ENCODE measurements at places on chromosomes 16 and 17.
A peak's percentile ranks its signal among the peaks of the same experiment; 100 is the strongest.

DNA sequence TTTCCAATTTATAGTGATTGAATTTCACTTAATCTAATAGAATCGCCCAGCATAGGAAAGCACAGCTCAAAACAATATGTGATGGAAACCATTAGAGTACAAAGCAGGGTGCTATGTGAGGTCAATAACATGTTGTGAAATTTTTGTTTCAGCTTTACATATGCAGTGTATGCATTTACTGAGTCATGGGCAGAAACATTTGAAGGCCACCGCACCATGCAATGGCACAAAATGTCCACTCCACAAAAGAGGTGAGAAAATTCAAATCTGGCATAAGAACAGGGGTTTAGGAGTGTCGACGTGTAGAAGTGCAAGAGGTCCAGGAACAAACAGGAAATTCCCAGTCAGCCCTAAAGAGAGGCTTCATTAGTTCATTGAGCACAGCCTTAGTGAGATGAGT is 131.2 kb downstream of the ANKFN1 start:
- no peak for DNase-seq

- DNase-seq = peak; percentile 36
Observed at GRCh38 chr17:14303343-14304221, 2.7 kb downstream of the HS3ST3B1 start.

DNA sequence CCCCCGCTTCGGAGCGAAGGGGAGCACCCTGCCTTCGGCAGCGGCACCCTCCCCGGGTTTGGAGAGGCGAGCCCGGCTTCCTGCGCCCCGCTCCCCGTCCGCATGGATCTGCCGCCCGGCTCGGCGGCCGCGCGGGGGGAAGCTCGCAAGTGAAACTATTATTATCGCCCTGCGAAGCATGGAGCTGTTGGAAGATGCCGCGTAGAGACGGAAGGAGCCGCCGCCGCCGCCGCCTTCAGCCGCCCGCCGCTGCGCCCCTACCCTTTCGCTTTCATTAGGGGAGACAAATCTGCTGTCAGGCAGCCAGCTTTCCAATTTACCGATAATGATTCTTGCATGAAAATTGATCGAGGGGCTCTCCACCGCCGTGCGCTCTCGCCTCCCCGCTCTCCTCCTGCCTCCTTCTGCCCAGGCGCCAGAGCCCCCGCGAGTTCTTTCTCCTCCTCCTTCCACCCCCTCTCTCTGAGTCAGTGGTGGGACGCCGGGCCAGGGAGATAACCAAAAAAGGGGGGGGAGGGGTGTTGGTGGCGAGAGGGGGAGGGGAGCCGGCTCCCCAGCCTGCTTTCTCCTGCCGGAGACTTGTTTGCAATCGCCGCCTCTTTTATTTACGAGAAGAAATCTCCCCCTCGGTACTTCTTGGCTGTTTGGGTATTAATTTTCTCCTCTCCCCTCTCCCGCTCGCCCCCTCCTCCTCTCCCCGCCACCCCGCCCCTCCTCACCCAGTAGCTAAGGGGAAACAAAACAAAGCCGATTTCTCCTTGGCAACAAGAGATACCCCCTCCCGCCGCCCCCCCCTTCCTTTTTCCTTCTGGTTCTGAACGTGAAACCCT is 58.0 kb upstream of the GSE1 start:
- peak; percentile 90 for DNase-seq

DNA sequence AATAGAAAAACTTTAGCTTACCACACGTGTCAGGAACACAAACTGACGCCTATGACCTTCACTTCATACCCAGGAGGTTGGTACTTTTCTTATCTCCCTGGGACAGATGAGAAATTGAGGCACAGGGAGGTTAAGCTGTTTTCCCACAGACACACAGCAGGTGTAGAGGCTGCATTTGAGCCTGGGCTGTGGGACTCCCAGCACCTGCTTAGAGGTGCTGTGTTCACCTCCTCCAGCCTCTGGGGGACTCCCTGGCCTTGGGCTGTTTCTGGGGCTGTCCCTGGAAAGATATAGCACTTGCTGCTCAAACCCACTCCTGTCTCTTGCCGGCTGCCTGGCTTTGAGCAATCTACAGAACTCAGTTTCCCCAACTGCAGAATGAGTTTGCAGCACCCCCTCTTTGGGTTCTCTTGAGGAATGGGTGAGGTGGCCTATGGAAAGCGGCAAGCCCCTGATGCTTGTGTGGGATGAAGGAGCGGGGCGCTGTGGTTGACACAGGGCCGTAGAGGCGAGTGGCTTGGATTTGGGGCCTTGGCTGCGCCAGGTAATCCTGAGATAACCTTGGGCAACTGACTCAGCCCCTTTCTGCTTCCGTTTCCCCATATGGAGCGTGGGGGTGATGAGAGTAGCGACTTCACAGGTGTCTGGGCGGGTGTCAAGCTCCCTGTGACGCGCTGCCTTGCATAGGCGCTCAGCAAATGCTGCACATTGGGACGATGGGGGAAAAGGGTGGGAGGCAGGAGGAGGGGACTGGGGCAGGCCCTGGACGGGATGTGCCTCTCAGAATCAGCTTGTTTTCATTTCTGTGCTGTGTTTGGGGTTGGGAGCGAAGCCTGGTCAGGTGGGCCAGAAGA is 104.5 kb upstream of the CIBAR2 start:
- DNase-seq = peak; percentile 35

DNA sequence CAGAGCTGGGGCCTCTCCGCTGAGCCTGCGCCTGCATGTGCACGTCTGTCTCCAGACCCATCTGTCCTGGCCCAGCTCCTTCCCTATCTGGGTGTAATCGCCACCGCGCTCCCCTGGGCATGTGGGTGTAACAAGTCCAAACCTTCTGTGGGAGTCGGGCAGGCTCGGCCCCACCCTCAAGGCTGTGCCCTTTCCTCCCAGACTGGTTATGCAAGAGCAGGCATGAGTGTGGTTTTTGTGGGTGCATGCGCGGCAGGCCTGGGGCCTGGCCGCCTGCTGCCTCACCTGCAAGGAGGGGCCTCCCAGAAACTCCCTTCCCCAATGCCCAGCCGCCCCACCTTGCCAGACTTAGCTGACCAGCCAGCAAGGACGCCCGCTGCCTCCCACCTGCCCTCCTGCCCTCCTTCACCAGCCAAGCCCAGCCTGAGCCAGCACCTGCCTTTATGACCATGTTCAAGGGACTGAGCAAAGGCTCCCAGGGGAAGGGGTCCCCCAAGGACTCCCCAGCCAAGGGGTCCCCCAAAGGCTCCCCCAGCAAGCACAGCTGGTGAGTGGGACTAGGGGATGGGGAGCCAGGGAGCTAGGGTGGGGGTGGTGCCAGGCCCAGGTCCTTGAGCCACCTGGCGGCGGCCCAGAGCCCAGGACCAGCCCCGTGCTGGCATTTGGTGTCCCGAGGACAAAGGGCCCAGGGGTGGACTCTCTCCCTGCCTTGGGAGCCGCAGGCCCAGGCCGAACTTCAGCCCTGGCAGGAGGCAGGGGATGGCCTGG is at the start of gene EVPLL:
EVPLL (plus strand) TSS at position 342 of the 768 bp plus-strand sequence. CDS start 3,160 bp downstream, outside the sequence.
- no peak for DNase-seq

DNA sequence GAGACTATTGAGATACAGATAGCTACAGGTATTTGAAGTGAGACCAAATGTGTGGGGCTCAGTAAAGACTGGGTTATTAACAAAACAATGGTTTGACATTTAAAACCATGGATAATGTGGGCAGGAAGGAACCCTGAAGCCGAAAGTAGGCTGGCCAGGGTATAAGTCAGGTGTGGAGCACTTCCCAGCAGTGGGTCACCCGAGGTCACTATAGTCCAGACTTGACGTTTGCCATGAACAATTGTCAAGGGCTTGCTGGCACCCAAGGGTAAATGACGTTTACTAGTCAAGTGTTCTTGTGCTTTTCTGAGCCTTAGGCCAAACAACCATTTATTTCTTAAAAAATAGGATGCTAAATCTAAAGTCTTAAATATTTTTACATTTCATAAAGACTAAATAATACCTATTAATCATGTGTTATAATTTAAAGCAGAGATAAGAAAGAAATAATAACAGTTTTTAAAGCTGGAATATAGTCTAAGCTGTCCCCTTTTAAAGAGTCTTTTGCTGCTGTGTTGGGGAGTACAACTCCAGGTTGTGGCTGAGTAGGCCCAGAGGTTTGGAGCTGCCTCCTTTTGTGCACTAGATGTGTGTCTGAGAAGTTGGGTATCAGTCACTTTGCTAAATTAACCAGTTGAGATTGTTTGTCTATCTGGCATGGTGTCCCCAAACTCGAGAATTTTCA is 15.7 kb downstream of the ALDH3A2 start:
- DNase-seq = no peak

- DNase-seq = no peak
Observed at GRCh38 chr16:11679250-11679649, 11.0 kb downstream of the SNN start.
